ENCODE measurements at places on chromosomes 2 and 18.

DNA sequence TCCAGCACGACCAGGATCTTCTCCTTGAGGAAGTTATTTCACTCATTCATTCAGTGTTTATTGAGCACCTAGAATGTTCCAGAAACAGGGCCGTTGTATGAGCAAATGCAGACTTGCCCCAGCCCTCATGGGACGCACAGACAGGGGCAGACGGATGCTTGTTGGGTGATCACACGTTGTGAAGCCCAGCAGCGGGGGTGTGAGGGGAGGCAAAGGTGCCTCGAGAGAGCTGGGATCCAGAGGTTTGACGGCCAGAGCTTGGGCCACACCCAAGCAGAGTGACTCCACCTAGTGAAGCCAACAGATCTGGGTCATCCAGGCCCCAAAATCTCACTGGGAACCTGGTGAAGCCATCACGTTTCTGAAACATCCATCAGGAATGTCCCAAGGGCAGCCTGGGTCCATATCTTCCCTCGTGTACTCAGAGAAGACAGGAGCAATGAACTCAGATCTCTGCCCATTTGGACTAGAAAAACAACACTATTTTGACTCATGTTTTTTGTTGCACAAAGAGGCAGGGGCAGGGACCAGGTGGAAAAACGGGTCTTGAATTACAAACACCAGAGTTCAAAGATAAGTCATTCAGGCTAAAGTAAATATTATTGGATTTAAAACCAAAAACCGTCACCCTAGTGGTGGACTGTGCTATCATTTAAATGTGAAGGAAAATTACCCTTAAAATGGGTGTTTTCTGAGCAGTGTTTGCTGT lies 54.9 kb upstream of the RBM44 start:
- DNase-seq: no peak

GRCh38 chr18:32770054-32770665 lies 2.7 kb downstream of the KLHL14 start:
- DNase-seq: peak; percentile 61

DNA sequence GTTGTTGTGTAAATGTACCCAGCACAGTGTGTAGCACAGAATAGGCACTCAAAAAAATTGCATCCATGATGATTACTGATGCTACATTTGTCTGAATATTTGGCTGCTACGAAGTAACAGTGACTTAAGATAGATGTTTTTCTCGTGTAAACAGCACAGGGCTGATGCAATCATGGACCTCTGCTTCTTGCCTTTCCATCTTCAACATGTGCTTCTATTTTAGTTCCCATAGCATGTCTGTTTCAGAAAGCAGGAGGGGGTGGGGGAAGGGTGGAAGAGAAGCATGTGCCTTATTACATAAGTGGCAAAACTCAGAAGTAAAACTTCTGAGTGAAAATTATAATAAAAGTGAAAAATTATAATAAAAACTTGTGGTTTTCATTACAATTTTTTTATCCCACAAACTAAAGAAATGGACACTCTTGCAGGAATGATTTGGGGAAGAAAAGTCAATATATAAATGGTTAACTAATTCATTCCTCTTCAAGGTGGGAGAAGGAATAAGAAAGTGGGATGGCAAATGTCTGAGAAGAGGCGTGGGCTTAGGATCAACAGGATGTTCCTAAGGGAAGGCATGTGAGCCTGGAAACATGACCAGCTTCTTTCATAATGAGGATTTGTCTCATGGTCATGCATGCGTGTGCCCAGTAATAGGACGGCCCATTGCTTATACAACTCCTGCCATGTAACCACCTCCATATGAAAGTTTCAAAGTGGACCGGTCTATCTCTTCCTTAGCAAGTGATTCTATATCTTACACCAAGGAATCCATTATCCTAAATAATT lies 27.2 kb downstream of the CCBE1 start:
- no peak for DNase-seq

GRCh38 chr2:109151519-109151918 lies 22.5 kb downstream of the SH3RF3 start:
- DNase-seq: no peak

DNA sequence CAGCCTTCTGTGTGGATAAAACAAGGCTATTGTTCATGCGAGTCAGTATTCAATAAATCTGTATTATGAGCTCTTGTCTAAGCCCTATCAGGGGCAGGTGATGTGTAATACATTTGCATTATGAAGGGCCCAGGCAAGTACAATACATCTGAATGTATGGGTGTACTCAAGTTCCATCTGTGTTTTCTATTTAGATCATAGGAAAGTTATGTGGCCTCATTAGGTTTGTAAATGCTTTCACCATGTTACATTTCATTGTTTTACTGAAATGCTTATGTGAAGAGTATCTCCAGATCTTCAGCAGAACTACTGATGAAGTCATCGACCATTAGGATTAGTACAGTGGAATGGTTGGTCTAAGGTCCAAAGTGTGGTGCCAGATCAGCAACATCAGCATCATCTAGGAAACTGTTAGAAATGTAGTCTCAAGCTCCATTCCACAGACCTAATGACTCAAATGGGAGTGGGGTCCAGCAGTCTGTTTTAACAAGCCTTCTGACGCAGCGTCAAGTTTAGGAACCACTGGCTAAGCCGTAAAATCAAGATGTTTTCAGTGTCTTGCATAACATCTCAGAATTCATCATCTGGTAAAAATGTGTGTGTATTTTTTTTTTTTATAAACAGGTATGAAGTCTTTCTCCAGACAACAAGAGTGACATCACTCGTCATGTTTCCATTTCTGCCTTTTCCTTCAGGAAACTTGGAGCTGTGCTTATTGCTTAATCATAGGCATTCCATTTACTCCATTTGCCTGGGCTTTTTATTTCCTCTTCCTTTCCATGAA lies 80.5 kb downstream of the LYPD6 start:
- no peak for DNase-seq

DNA sequence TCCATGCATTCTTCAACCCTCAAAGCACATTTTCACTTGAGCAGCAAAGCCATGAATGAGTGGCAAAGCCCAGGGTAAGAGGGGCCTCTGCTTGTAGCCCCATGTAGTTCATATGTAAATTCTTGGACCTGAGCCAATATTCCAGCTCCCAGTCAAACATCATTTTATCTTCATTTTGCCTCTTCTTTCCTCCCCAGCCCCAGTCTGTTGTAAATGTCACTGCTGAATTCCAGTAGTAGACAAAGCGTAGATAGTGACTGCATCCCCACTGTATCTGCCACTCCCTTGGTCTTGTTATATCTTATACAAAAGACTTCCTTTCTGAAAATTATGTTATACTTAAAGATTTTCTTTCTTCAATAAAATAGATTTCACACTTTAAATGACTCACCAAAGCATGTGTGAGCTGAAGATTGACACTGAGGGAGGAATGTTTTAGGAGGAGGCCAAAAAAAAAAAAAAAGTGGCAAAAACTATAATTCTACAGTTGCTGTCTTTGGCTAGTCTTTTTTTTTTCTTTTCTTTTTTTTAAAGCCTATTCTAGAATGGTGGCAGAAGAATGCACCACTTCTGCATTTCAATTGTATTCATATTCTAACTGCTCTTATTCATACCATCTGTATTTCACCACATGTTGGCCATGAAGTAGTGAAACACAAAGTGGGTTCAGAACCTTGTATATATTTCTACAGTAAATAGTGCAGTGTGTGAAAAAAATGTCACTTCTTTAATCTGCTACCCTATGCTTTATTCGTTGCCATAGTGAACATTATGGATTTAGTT lies 306.1 kb downstream of the CPS1 start:
- no peak for DNase-seq

Measured in activated effector memory CD4-positive, alpha-beta T cell treated with anti-CD3 and anti-CD28 coated beads, Interleukin-2, amount 50 U/mL, for 16 hours (primary cell).